AG08395 (cell line): ENCODE measurements at places on chromosomes 11 and 22.

GRCh38 chr11:122101625-122102291 lies 14.3 kb downstream of the BLID start:
- peak; percentile 63 for DNase-seq

GRCh38 chr11:2462543-2462985 lies 17.8 kb downstream of the KCNQ1 start:
- no peak for DNase-seq

DNA sequence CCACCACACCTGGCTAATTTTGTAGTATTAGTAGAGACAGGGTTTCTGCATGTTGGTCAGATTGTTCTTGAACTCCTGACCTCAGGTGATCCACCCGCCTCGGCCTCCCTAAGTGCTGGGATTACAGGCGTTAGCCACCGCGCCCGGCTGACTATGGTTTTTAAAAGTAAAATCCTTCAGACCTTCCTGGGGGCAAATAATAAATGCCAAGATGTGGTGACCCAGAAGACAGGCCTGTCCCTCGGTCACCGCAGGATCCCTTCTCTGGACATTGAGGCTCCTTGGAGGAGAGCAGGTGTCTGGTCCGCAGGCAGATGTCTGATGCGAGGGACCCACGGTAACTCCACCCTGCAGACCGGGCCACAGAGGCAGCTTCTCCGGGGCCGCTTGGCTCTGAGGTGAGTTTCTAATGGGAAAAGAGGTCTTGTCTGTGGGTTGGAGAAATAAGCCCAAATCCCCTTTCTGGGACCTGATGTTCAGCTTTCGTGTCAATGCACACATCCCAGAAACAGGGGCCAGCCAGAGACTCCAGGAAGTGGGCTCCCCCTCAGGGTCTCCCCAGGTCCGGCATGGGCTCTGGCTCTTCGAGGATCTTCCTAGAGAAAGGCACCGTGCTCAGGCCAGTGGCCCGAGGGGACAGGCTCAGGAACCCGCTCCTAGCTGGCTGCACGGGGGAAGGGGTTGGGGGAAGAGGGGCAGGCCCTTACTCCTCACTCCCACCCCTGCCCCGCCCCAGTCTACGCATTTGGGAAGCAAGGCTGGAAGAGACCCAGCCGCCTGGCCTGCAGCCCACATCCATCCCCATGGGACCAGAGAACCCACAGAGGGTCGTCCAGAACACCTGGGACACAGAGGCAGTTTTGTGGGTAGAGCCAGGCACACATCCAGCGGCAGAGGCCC lies 100.6 kb downstream of the WNT7B start:
- no peak for DNase-seq

DNA sequence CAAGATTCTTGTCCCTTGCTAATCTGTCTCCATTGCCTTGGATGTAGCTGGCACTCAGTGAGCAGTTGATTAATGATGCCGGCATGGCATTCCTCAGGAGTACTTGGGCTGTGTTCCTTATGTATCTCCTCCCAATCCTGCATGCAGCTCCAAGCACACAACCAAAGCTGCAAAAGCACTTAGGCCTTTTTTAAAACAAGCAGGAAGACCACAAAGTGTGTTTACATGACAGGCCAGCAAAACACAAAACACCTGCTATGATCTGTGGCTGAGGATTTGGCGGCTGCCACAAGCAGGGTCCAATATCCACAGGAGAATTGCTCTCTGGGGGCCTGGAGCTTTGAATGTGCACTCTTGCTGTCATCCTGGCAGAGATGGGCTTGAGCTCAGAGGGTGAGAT lies 8.9 kb downstream of the ABTB2 start:
- DNase-seq, result no peak
